Stimulated activated CD4-positive, alpha-beta T cell treated with anti-CD3 and anti-CD28 coated beads, Interleukin-12 subunit alpha, Interleukin-12 subunit beta, amount 100 ng/mL, for 48 hours (primary cell): ENCODE measurements at places on chromosomes 6 and 20.

DNA sequence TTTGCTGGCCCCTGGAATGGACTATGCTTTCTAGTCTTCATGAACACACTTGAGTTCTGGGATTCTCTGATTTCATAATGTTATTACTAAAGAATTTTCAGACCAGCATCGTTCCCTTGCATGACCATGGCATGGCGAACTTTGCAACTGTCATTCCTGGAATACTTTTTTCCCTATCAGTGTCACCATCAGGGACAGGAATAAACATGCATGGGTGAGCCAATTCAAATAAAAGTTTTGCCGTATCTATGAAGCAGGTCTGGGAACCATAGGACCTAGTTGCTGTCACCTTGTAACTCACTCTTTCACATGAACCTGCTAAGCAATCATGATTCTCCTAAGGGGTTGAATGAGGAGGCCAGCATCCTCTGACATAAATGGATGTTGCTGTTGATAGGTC lies 68.2 kb upstream of the AGPAT4 start:
- DNase-seq, result no peak

DNA sequence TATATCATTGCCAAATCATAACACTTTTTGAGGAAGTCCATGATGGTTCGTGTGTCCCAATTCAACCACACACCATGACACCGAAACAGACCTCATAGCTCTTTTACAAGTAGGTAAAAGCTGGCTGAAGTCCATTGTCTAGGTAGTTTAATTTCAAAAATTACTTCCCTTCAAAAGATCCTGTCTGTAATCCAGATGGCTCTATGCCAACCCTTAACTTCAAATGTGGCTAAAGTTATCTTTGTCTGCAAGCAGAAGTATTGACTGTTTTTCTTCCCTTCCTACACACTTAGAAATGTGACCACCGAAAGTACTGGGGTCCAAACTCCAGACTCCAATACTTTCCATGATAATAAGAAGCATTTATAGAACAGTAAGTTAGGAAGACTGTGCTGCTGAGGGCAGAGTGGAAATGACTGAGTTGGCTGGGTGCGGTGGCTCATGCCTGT lies 8.3 kb upstream of the TIAM2 start:
- no peak for DNase-seq

DNA sequence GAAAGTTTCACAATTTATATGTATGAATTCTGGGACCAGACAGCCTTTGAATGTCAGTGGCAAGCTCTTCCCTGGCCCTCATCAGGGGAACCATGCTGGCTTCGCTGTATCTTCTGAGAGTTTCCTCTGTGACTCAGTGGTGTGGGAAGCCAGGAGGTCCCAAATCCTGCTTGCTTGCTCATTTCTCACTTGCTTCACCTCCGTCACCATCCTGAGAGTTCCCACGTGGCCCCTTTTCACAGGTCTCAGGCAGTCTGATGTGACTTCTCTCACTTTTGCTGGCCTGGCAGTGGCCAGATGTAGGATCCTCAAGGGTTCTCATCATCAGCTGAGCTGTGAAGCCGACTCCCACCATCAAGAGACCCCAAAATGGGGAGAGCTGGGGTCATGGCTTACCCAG lies 28.4 kb upstream of the RIN2 start:
- no peak for DNase-seq

GRCh38 chr20:34461779-34462087 lies 54.5 kb upstream of the DYNLRB1 start:
- no peak for DNase-seq

- DNase-seq, result no peak
These were observed 226.7 kb downstream of the BCAS1 start for GRCh38 chr20:53843645-53844044.

GRCh38 chr20:48932375-48932941 lies 10.9 kb downstream of the ARFGEF2 start:
- DNase-seq, result no peak

DNA sequence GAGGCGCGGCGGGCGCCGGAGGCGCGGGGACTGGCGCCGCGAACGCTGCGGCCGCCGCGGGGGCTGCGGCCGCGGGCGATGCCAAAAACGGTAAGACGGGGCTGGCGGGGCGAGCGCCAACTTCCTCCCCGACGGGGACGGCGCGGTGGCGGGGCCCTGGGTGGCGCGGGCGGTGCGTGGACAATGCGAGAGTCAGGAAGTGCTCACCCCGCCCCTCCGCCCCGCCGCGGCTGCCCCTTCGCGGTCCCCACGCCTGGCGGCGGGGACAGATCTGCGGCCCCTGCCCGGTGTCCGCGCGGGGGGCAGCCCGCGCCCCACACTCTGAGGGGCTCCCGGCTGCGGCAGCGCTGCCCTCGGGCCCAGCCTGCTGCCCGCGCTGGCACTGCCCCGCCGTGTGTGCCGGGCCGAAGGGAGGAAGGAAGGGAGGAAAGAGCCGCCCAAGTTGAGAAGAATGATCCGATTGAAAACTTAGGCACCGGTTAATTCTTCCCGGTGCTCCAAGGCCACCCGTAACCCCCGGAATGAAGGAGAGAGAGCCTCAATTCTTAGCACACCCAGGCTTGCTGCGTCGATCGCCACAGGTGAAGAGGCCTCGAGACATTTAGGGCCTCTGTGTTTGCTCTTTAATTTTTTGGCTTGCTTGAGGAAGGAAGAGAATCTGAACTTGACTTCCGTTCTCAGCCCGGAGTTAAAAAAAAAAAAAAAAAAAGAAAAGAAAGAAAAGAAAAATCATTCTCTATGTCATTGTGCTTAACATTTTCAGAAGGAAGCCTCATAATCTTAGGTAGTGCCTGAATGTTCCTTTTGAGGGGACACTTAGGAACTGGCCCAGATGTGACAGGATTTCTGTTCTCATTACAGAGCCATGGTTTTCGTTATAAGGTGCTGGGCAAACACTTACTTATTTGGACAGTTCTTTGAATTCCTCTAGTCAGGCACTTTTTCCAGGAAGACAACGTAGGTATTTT lies 982 bp downstream of the HECA start:
- peak; percentile 54 for DNase-seq

- no peak for DNase-seq
These were observed 318.9 kb downstream of the HDGFL1 start for GRCh38 chr6:22888163-22888752.

- DNase-seq, result no peak
These were observed 28.3 kb downstream of the SERPINB6 start for GRCh38 chr6:2942914-2943563.

DNA sequence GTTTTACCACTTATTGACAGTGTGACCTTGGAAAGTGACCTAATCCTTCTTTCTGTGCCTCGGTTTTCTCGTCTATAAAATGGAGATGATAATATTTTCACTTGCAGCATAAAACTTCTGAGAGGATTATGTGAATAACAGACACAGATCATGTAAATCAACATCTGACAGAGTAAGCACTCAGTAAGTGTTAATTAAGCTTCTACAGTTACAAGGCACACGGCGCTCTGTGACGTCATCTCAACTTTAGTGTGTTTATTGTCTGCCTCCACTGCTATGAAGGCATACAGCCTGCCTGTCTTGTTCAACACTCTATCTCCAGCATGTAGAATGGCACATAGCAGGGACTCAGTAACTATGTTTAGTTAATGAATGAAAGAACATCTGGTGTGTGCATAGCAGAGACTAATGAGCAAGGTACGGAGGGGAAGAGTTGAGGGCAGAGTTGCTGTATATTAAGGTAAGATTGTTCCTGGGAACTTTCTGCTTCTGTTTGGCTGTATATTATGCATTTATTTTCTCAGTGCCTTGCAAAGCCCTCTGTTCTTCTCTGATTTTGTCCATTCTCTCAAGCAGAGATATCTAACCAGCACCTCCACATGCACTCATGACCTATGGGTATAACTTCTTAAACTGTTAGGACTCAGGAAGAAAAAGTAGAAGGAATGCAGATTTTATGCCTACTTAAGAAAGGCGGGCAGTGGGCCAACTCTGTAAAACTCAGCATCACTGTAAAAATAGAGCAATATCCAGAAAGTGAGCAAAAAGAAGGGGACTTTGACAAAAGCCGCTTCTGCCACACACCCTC lies 66.4 kb upstream of the STMND1 start:
- DNase-seq, result no peak

DNA sequence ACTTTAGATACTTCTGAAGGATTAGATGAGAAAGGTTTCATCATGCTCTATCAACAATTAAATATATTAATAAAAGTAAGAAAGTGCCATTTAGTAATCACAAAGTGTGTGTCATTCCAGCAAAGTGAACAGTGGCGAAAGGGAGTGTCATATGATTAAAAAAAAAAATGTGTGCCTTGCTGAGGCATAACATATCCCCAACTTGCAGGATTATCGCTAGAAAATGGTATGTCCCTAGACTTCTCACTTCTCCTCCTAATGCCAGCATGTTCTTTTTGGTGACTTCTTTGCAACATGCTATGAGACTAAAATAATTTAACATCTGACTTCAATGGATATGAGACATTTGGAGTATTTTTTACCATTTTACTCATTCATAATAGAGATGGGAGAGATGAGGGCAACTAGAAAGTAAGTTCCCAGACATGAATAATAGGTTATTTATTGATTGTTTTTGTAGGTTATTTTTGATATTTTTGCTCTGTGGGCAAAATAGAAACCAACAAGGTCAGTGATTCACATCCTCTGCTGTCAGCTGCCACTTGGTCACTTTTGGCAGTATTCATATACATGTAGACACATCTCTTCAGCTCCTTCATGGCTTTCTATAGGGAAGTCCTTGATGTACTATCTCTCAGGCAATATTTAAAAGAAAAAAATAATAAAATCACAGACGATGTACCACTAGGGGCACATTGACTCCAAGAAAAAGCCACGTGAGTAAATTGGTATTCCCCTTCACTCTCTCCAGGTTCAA lies 370.1 kb downstream of the BMP2 start:
- no peak for DNase-seq

DNA sequence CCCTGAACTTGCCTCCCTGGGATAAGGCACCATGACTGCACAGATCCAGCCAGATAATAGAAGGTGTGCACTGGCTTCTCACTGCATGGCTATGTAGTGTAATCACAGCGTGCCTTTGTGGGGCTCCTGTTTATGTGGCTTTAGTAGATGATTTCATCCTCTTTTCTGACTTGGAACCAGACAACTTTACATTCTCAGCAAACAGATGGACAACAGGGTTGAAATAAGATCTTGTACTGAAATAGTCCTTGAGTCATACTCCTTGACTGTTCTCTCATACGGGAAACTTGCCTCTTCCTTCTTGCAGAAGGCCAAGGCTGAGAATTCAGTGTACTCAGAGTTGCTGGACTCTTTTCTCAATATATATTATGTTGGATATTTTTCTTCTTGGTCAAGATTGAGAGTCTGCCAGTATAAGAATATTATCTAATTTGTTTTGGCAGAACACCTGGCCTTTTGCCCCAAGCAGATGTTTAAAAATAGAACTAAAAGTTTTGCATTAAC lies 25.0 kb upstream of the RNF144B start:
- no peak for DNase-seq

GRCh38 chr6:5338177-5338960 lies 77.1 kb downstream of the FARS2 start:
- DNase-seq, result no peak

DNA sequence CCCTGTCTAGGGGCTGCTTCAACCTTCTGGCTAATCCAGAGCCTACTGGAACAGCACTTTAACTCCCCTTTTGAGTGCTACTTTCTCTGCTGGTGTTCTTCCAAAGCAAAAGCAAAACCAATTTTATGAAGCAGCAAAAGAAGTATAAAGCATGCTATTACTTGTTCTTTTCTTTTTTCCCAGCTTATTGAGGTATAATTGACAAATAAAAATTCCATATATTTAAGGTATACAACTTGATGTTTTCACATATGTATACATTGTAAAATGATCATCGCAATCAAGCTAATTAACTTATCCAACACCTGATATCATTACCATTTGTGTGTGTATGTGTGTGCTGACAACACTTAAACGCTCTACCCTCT lies 14.9 kb downstream of the ID4 start:
- DNase-seq, result no peak

GRCh38 chr6:33410711-33411631 lies at the start of gene PHF1:
Gene PHF1 (plus strand): TSS chr6:33411014. CDS start chr6:33412264, 1,250 bp downstream.
- no peak for DNase-seq

DNA sequence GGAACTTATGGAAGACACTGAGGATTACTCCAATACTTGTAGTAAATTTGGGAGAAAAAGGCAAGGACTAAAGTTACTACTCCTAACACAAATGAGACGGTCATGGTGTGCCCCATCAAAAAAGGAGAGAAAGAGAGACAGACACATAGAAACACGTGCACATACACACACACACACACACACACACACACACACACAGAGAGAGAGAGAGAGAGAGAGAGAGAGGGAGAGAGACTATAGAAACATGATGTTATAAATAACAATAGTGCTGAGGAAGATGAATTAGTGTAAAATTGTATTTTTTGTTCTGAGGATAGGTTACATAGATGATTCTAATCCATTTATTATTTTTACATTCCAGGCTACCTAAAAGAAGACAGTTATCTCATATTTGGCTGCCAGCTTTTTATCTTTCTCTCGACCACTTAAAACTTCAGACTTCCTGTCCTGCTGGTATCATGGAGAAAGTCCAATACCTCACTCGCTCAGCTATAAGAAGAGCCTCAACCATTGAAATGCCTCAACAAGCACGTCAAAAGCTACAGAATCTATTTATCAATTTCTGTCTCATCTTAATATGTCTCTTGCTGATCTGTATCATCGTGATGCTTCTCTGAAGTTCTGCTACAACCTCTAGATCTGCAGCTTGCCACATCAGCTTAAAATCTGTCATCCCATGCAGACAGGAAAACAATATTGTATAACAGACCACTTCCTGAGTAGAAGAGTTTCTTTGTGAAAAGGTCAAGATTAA lies 10.5 kb downstream of the PLN start:
- no peak for DNase-seq

DNA sequence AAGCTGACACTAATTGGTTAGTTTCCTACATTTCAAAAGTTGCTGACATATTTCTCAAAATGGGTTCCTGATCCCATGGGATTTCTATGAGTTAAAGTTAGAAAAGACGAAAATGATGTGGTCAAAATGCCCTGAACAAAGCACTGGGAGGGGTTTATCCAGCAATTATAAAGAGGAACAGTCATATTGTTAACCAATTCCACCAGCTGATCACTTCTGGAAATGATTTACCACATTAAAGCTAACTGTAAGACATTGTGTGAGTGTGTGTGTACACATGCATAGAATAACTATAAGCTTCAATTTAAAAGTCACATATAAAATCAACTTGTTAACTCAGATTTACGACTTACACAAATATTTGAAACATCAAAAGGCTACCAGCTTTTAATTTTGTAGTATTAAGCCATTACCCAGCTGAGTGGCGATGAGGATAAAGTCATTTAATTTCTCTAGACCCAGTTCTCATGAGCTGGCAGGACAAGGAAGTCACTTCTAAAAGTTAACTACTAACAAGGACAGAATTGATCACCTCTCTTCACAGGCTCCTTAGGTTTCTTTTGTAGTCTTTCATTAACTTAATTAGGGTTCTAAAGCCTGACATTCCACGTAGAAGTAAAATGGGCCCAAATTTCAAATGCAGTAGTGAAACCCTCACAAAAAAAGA lies 40.4 kb downstream of the MAN1A1 start:
- no peak for DNase-seq

GRCh38 chr6:107121964-107122495 lies 6.7 kb upstream of the BEND3 start:
- no peak for DNase-seq
